BJ (cell line): ENCODE measurements at places on chromosomes 3 and 15.

GRCh38 chr3:196049653-196050052 lies 32.2 kb downstream of the TFRC start:
- no peak for DNase-seq

DNA sequence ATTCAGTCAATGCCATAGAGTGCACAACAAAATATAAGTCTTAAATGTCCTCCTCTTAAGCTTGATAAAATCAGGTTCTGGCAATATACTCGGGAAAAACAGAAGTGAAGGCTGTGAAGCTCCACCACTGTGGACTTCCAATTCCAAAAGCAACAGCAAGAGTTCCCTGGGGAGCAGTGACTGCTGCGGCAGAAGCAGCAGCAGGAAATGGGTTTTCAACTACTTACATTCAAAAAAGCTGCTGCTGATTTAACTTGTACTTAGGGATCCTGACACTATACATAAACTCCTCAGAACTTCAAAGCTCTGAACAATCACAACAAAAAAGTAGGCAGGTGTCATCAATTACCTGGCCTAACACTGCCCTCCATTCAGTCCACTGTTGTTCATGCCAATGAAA lies 4.7 kb downstream of the CEP152 start:
- DNase-seq, result no peak

DNA sequence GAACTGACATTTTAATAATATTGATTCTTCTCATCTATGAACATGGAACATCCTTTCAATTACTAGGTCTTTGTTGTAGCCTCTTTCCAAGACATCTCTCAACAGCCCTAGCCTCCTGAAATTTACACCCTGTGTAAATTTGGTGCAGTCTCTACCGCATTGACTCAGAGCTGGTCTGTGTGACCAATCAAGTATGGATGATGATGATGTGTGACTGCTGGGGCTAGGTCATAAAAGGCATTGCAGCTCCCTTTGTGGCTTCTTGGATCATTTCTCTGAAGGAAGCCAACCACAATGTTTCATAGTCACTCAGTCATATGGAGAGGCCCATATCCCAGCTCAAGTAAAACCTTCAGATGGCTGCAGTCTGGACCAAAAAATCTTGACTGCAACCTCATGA lies 62.1 kb upstream of the FAM3D start:
- DNase-seq, result no peak

DNA sequence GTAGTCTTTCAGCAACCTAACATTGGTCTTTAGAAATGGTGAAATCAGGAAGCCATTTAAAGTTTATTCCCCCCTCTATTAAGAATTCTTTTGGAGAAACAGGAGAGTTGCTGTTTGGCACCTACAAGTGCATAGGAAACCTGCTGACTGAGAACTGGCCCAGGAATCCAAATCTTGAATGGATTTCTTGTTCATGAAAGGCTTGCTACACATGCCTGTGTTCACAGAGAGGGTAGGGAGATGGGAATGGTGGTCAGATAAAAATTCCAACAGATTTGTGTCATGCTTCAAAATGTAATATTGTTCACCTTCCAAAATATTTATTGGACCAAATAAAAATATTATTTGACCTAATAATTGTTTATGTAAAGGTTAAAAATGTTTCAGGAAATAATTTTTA lies 24.2 kb upstream of the ZPLD1 start:
- DNase-seq, result no peak

- DNase-seq, result no peak
Observed at GRCh38 chr15:88718731-88719130, 79.9 kb downstream of the ISG20 start.

GRCh38 chr3:15053541-15053940 lies 11.6 kb downstream of the MRPS25 start:
- DNase-seq, result no peak

GRCh38 chr15:65363766-65364165 lies 14.0 kb downstream of the IGDCC3 start:
- DNase-seq, result no peak

DNA sequence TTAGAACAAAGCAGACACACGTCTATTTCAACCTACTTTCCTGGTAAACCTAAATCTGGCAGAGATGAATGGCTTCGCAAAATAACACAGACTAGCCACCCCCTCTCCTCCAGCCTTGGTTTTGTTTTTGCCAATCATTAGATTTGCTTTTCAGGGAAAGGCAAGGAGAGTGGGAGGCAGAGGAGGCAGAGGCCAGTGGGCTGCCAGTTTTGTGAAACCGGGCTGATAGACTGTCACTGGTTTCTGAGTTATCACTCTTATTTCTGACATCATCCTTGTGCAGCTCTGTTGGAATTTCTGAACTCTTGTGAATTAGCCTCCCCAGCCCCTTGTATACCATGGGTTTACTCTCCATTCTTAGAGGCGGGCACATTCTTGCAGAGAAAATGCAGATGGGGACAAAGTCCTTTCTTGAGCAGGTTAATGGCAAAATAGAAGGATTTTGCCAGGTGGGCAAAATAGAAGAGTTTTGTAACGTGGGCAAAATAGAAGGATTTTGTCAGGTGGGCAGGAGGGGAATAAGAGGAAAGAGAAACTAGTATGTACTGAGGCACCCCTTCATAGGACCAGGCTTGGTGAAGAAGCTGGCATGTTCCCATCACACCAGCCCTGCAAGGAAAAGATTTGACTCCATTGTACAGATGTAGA lies 3.2 kb upstream of the FEM1B start:
- no peak for DNase-seq
